ENCODE measurements at places on chromosomes 2 and 18.

GRCh38 chr2:238064376-238064775 is 3.6 kb downstream of the SCLY start:
- H3K27me3 ChIP-seq: no peaks in the 10 kb centered on the region
- peaks cover 64% of the 10 kb centered on the region for H3K4me1 ChIP-seq
- no peak for DNase-seq

GRCh38 chr18:50093366-50094064 is 101.4 kb downstream of the MYO5B start:
- no peaks in the 10 kb centered on the region for H3K36me3 ChIP-seq
- no peak overlapping the region for H3K27ac ChIP-seq
- no peak for DNase-seq
- no peak overlapping the region for H3K4me3 ChIP-seq
- no peaks in the 10 kb centered on the region for H3K4me1 ChIP-seq

DNA sequence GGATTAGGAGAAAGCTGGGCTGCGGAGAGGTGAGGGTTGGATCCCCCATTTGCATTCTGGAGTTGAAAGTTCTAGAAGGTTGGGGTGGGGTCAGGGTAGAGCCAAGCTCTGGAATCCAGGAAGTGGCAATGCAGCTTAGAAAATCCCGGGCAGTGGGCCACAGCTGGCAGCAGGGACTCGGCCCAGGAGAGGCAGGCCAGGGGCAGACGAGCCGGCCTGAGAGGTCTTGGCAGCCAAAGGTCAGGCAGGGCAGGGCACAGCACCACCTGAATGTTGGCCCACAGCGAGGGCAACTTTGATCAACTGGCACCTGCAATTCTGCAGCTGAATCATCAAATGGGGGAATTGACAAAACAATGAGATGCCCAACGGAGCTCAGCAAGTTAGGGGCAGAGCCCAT is 139.2 kb downstream of the INHBB start:
- DNase-seq: no peak
- no peaks in the 10 kb centered on the region for H3K36me3 ChIP-seq
- H3K4me1 ChIP-seq: no peaks in the 10 kb centered on the region
- H3K27ac ChIP-seq: no peak overlapping the region

DNA sequence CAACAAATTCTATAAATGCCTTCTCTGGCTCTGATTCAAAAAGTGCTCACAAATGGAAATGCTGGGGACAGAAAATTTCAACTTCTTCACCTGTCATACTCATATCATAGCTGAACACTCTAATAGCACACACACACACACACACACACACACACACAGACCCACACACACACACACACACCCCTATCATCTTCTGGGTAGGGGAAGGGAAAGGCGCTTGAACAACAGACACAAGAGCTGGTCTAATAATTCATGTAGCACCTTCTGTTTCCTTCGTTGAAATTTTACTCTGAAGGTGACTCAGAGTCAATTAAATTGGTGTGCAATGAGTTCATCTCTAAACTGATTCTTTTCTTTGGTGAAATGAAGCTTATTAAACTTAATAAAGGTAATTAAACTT is 32.9 kb downstream of the CD28 start:
- H3K27ac ChIP-seq: peak overlapping the region; percentile 96
- peak; percentile 72 for DNase-seq
- H3K36me3 ChIP-seq: peaks cover 79% of the 10 kb centered on the region
- H3K4me3 ChIP-seq: peak overlapping the region; percentile 69
- H3K4me1 ChIP-seq: peaks cover 79% of the 10 kb centered on the region

DNA sequence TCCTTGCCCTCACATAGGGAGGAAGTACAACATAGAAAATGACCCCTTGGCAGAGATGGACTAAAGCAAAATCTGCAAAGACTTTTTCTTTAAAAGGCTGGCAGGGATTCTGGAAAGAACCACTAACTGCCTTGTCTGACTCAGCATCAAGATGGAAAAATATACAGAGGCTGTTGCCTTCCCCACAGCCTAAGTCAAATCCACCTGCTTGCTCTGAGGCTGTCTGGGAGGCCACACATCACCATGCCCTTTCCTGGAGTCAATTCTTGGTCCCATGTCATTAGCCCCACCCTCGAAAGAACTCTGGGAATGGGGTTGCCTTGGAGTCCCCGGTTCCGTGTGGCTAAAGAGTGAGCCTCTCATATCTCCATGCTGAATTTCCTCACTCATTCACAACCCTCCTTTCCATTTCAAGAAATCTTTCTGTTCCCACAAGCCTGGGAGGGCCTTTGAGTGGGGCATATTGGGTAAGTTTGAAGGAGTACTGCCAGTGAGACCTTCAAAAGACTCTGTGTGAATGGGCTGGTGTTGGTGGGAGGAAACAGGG is 39.4 kb downstream of the BMP10 start:
- H3K27ac ChIP-seq: peak overlapping the region; percentile 85
- peaks cover 67% of the 10 kb centered on the region for H3K4me1 ChIP-seq
- peaks cover 15% of the 10 kb centered on the region for H3K36me3 ChIP-seq
- no peak for DNase-seq
- peak overlapping the region; percentile 57 for H3K4me3 ChIP-seq
- H3K27me3 ChIP-seq: no peaks in the 10 kb centered on the region

DNA sequence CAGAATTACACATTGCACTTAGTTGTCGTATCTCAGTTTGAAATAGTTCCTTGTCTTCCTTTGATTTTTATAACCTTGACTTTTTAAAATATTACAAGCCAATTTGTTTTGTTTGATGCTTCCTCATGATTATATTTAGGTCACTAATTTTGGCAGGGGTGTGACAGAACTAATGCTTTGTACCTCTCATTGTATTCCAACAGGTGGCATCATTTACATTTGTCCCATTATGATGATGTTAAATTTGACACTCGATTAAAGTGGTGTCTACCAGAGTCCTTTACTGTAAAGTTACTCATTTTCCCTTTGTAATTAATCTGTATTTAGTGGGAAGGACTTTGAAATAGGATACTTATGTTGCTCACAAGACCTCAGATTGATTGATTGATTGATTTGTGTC is 21.5 kb upstream of the MFSD2B start:
- H3K27ac ChIP-seq: no peak overlapping the region
- H3K27me3 ChIP-seq: no peaks in the 10 kb centered on the region

DNA sequence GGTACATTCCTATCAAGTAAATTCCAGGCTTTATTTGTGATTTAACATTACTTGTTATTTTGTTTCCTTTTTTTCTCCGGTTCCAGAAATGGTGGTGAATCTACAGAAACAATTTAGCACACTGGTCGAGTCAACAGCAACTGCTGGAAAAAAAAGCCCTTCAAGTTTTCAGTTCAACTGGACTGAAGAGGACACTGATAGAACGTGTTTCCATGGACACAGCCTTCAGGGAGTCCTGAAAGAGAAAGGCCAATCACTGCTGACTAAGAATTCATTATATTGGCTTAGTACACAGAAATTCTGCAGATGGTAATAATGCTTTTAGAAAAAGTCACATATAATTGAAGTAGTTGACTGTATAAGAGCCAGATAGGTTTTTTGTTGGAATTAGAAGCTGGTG is 32.0 kb upstream of the GRHL1 start:
- no peak overlapping the region for H3K27ac ChIP-seq
- no peaks in the 10 kb centered on the region for H3K27me3 ChIP-seq
- peaks cover 21% of the 10 kb centered on the region for H3K36me3 ChIP-seq
- H3K4me1 ChIP-seq: peaks cover 3% of the 10 kb centered on the region
- no peak overlapping the region for H3K4me3 ChIP-seq
- no peak for DNase-seq

GRCh38 chr18:52334896-52335295 is 5.1 kb upstream of the DCC start:
- no peak for DNase-seq
- peaks cover 8% of the 10 kb centered on the region for H3K27me3 ChIP-seq
- H3K36me3 ChIP-seq: no peaks in the 10 kb centered on the region
- no peaks in the 10 kb centered on the region for H3K4me1 ChIP-seq
- H3K4me3 ChIP-seq: no peak overlapping the region

GRCh38 chr2:39625193-39625926 is 40.4 kb upstream of the TMEM178A start:
- H3K27ac ChIP-seq: no peak overlapping the region
- peaks cover 13% of the 10 kb centered on the region for H3K27me3 ChIP-seq
- no peak overlapping the region for H3K4me3 ChIP-seq
- no peak for DNase-seq

- no peaks in the 10 kb centered on the region for H3K36me3 ChIP-seq
- H3K27ac ChIP-seq: no peak overlapping the region
- peaks cover 3% of the 10 kb centered on the region for H3K4me1 ChIP-seq
Measured at GRCh38 chr2:184890311-184890710, 292.0 kb downstream of the ZNF804A start.

- H3K4me3 ChIP-seq: peak overlapping the region; percentile 80
- no peak for DNase-seq
- peak overlapping the region; percentile 51 for H3K27ac ChIP-seq
- peaks cover 8% of the 10 kb centered on the region for H3K36me3 ChIP-seq
Measured at GRCh38 chr2:200307724-200308545, 1.4 kb downstream of the SPATS2L start.

- H3K27ac ChIP-seq: no peak overlapping the region
- H3K27me3 ChIP-seq: no peaks in the 10 kb centered on the region
- H3K4me3 ChIP-seq: no peak overlapping the region
- peaks cover 18% of the 10 kb centered on the region for H3K36me3 ChIP-seq
- DNase-seq: no peak
Measured at GRCh38 chr2:43459446-43460173, 136.2 kb downstream of the THADA start.

DNA sequence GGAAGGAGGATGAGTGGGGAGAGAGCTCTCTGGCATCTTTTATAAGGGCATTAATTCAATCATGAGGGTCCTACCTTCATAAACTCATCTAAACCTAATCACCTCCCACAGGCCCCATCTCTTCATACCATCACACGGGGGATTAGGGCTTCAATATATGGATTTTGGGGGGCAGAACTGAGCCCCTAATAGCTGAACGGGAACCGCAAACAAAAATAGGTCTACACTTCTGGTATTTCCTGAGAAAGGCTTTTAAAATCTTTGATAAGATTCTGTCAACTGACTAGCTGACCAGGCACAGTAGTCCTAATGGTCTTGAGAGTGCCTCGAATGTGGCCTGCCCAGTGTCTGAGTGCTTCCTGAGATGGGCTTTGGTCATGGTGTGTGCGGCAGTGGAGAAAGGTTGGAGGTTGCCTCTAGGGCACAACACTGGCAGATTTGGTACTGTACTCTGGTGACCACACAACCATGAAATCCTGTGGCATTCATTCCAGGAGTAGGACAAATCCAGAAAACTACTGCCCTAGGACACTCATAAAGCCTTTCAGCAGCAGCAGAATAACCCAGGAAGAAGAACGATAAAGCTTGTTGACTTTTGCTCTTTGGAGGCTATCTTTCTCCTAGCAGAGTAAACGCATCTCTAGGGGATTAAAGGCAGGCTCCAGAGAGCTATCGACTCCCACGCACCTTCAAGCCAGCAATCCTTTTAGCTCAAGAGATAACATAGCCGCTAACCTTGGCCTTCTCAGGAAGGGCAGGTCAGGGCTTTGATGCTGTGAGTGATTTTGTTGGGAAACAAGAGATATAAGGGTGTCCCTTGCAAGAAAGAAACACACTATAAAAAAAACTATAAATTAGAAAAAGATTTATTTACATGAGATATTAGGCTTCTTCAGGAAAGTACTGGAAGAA is 12.3 kb upstream of the APOB start:
- H3K27ac ChIP-seq: no peak overlapping the region
- H3K4me1 ChIP-seq: no peaks in the 10 kb centered on the region

DNA sequence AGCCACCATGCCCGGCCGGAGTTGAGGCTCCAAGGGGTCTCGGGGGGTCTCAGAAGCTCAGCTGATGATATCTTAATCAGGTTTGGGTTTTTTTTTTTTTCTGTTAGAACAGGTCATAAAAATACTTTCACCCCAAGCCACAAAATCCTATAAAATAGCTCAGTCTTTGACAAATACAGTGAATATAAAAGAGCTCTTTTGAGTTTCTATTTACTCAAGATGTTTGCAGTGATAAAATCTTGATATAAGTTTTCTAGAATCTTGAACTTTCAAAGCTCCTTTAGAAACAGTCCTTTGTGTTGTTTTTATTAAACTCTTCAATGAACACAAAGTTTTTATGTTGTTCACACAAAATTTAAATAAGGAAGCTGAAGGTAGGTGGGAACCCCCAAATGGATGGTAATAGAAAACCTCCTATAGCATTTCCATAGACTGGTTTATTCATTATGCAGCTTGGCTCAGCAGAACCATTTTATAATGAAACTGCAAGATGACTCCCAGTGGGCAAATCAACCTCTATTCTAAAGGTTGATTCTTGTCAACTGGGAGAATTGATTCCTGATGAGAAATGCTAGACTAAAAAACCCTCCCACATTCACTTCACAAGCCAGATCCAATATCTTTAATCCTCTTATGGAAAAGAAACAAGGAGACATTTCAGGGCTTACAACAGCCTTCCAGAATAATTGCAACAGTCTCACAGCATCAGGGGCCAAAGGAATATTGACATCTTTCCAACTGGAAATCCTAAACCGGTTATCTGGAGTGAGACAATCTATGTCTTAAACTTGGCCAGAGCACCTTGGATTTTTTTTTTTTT is 13.6 kb upstream of the NARS1 start:
- H3K4me3 ChIP-seq: no peak overlapping the region
- H3K4me1 ChIP-seq: peaks cover 12% of the 10 kb centered on the region
- peaks cover 14% of the 10 kb centered on the region for H3K36me3 ChIP-seq
- H3K27me3 ChIP-seq: no peaks in the 10 kb centered on the region

- no peak for DNase-seq
- no peak overlapping the region for H3K27ac ChIP-seq
- no peaks in the 10 kb centered on the region for H3K4me1 ChIP-seq
- no peak overlapping the region for H3K4me3 ChIP-seq
- H3K36me3 ChIP-seq: no peaks in the 10 kb centered on the region
Measured at GRCh38 chr2:3628800-3629199, 29.2 kb upstream of the ALLC start.
